ENCODE measurements at places on chromosomes 1 and 21.

GRCh38 chr1:203072002-203072602 lies 13.7 kb downstream of the MYOG start:
- DNase-seq: no peak

- no peak for DNase-seq
These were observed 34.3 kb upstream of the PTGFRN start for GRCh38 chr1:116875391-116875790.

GRCh38 chr1:15627343-15627988 lies 10.2 kb downstream of the DDI2 start:
- no peak for DNase-seq

DNA sequence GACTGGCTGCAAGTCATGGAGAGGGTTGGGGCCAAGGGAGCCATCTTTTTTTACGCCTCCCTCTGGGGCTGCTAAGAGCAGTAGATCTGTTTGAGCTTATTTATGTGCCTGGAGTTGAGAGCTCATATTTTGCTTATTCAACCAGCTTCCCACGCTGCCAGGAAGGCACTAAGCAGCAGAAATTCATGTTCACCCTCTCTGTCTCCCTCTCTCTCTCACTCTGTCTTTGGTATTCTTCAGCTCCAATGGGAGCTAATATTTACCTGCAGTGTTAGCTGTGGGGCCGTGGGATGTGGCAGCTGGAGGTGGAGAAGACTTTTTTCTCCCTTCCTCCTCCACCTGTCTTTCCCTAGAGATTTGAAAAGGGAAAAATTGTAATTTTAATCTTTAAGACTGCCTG lies 26.8 kb upstream of the CACNA1E start:
- no peak for DNase-seq

GRCh38 chr1:218817691-218818465 lies 355.8 kb upstream of the LYPLAL1 start:
- peak; percentile 10 for DNase-seq

DNA sequence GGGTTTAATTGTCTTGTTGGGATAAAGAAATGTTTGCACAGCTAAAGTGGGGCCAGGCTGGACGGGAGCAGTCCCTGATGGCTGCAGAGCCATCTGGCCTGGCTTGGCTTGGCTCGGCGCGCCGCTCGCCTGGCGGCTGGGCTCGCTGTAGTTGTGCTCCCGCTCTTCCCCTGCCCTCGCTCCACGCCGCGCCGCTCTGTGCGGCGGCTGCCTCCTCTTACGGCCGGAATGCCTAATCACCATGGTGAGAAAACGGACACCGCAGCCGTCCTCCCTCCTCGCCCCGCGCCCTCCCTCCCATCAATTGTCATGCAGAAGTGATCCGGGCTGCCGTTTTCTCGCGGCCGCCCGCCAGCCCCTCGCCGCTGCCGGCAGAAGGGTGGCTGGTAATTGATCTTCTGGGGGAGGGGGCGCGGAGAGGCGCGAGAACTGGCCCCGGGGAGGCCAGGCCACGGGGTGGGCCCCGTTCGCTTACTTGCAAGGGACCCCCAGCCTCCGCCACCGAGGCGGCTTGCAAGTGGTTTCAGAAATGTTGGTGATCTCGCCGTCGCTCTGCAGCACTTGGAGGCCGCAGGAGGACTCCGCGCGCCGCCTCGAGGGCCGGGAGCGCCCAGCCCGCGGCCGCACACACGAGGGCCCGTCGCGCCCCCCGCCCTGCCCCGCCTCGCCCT lies 12.4 kb downstream of the RNF220 start:
- peak; percentile 22 for DNase-seq

DNA sequence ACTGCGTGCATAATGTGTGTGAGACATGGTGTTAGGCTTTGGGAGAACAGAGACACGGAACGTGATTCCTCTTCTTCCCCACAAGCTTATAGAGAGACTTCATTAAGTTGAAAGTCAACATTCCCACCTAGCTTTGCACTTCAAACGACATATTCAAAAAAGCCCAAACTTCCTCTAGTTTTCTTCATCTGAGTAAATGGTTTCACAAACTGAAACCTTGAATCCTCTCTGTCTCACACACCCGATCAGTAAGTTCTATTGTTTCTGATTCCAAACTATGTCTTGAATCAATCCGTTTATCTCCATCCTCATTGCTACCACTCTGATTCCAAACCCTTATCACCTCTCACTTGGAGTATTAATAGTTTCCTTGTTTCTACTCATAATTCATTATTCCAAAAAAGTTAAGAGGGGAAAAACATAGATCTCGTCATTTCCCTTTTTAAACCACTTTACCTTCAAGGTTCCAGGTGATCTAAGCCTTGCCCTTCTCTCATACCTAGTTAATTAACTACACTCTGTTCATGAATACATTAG lies 1.6 kb upstream of the METTL18 start:
- DNase-seq: no peak

DNA sequence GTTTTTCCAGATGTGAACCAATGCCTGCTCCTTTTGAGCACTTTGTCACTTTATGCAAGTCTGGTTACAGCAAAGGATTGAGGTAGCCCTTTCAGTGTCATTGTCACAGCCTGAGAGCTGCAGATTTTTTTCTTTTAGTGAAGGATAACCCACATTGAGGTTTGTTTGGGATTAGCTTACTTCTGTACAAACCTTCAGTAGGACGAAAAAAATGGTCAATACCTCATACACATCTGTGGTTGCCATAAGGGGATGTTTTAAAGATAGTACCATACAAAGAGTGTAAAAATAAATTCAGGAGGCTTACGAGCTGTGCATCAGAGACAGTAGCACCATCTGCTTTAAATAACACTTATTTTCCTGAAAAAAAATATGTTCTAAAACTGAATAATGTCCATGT lies 566.0 kb downstream of the AJAP1 start:
- no peak for DNase-seq

Data from fibroblast of pulmonary artery (primary cell).